ENCODE measurements at places on chromosomes 16 and 17.

DNA sequence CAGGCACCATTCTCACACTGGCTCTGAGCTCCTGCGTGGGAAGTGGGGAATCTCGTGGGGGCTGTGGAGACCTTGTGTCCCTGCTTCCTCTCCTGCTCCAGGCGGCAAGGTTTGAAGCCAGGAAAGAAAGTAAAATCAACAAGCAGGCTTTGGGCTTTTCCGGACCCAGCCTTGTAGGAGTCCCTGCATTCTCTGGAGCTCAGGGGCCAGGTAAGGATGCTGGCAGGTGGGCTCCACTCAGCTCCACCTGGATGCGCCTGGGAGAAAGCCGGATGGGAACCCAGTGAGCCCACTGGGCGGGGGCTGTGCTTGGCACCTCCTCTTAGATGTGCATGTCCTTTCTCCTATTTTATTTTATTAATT, 362.5 kb downstream of the SEC14L1 start:
- no peak for DNase-seq

- no peak for DNase-seq
Observed at GRCh38 chr16:85293904-85294642, 181.8 kb upstream of the CIBAR2 start.

DNA sequence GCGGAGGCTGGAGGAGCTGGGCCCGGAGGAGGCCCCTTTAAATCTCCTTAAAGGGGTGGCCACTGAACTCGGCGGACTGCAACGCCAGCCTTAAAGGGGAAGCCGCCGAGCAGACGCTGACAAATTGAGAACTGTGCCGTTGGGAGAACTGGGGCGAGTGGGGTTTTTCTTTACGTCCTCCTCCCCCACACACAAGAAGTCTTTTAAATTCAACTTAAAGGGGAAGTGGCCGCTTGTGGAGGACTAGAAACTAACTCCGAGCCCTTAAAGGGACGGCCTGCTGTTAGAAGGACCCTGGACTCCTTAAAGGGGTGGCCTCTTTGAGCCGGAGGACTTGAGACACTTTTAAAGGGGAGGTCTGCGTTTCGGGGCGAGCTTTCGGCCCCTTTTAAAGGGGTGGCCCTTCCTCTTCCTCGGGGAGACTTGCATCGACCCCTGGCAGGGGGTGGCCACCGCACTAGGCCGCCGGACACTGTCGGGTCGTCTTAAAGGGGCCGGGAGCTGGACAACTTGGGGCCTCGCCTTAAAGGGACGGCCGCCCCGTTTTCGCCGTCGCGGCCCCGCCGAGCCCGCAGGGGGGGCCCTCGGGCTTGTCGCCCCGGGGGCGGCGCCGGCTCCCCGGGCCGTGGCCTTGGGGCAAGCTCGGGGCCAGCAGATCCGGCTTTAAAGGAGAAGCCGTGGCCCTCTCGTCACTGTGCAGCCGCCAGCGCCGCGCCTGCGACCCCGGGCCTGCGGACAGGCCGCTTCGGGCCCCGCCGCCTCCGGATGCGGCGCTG, 688 bp downstream of the FBRS start:
- DNase-seq: peak; percentile 92

DNA sequence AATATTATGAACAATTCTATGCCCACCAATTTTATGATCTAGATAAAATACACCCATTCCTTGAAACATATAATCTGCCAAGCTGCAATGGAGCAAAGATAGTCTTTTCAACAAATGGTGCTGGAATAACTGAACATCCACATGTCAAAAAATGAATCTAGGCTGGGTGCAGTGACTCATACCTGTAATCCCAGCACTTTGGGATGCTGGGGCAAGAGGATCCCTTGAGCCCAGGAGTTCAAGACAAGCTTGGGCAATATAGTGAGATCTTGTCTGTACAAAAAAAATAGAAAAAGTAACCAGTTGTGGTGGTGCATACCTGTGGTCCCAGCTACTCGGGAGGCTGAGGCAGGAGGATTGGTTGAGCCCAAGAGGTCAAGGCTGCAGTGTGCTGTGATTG, 92.5 kb downstream of the N4BP1 start:
- no peak for DNase-seq

DNA sequence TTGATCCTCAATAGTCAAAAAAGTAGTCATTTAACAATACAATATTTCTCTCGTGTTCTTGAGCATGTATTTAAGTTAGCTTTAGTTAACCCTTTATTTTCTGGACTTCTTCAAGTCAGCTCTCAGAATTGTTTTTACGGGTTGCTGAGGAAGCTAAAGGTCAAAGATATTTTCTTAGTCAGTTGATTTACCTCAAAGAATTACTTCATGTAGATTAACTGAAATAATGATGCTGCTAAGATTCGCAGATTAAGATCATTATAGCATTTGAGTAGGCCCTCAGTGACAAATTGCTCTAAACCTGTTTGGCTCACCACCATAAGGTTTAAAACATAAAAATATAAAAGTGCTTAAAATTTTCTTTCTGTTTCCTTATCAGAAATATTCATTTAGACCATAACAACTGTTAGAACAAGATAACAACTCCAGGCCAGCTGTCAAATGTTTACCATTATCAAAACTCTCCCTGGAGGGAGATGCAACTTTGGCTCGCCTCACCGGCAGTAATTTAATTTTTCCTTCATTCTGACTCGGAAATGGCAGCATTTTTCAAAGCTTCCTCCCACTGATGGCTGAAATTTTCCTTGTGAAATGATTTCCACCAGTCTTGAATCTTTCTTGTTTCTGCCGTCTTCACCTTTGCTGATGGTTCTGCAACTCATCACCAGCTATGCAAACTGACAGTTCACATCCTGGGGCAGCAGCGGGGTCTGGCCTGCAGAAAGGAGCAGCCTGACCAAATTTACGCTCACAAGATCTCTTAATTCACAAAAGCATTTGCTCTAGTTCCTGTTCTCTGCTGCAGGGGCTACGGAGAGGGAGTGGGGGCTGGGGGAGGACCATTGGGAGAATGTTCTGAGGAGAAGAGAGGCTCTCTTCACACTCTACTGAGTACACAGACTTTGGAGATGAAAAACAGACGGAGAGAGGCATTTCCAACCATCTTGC, 254.8 kb upstream of the TBX2 start:
- no peak for DNase-seq

GRCh38 chr16:27290562-27290961, 22.0 kb upstream of the NSMCE1 start:
- DNase-seq: no peak

DNA sequence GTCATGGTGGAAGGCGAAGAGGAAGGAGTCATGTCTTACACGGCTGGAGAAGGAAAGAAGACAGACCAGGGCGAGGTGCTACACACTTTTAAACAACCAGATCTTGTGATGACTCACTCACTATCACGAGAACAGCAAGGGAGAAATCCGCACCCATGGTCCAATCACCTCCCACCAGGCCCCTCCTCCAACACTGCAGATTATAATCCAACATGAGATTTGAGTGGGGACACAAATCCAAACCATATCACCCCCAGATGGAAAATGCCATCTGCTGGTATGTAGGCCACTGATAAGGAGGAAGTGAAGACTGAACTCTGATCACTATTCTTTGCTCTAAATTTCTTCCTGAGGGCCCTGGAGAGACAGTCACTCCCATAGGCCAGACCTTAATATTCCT, 7.5 kb upstream of the ITGAX start:
- DNase-seq: no peak

DNA sequence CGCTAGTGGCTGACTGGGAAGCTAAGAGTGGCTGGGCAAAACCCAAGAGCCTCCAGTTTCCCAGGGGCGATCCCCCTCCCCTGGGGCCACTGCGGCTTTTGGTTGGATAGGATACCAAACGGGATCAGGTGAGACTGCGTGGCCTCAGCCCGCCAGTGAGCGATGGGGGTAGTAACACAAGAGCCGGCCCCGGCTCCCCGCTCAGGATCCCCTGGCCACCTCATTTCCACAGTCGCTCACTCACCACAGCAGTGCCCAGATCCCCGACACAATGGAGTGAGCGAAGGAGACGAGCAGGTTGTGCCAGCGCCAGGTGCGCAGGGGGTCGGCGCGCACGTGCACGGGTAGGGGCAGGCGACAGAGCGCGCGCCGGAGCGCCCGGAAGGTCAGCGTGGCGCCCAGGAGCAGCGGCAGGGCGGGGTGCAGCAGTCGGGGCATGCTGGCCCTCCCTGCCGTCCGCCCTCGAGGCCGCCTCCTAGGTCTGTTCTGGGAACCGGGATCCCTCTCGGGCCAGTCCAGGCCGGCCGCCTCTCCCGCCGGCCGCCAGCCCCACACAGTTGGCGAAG, 290 bp downstream of the TLCD1 start:
- DNase-seq: peak; percentile 59

DNA sequence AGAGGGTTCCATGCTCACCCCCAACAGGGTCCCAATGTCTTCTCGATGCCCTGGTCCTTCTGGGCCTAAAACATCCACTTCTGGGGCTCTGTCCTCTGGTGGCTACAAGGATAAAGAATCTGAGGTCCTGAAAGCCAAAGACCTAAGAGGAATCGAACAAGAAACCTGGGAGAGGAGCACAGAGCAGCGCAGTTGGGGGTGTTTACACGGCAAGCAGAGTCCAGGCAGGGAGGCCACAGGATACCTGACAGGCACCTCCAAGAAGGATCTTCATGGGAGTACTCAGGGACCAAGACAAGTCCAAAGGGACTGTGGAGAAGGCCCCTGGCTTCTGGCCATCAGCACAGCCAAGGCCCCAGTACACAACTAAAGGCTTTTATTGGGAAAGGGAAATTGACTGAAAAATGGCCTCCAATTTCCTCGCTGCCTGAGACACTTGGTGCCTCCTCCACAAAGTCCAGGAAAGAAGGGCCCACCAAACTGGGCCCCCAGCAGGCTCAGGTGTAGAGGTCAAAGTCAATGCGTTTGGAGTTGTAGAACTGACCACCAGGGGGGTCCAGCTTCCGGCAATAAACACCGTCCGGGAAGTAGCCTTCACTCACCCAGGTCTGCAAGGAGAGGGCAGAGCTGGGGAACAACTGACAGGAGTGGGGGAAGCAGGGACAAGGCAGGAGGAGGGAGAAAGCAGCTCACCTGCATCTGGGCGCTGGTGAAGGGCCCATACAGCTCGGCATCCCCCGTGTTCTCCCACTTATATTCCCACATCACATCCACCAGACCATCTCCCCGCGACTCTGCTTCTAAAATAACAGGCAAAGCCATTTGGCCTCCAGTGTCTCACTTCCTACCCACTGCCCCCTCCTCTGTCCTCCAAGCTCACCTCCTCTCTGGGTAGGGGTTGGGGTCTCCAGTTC, 2.4 kb downstream of the CD2BP2 start:
- no peak for DNase-seq

DNA sequence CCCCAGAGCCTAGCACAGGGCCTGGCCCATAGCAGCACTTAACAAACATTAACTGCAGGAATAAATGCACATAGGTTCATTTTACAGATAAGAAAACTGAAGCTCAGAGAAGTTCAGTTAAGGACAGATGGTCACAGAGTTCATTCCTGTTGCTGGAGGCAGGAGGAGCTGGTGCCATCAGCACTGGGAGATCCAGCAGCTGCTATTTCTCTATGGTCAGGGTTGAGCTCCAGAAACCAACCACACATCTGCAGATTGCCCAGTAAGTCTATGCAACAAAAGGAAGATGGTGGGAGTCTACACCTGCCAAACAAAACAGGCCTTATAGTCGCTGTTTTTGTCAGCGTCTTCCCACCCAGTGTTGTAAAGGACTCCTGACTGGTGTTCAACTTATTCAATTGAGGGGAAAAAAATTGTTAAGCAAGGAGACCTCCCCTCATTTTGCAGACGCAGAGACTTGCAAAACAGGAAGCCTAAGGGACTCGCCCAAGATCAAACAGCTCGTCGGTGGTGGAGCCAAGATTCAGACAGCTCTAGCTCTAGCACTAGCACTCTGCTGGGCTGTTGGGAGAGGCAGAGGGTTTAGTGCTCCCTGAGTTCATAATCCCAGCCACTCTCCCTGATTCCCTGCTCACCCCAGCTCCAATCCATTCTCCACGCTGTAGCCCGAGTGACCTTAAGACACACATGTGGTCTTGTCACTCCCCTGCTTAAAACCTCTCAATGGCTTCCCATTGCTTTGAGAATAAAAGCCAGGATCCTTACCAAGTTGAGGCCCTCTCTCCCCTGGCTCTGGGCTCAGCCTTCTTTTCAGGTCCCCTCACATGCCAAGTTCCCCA, 9.0 kb downstream of the NOG start:
- DNase-seq: no peak

GRCh38 chr17:19364699-19365498, 2.4 kb upstream of the B9D1 start:
- DNase-seq: no peak

DNA sequence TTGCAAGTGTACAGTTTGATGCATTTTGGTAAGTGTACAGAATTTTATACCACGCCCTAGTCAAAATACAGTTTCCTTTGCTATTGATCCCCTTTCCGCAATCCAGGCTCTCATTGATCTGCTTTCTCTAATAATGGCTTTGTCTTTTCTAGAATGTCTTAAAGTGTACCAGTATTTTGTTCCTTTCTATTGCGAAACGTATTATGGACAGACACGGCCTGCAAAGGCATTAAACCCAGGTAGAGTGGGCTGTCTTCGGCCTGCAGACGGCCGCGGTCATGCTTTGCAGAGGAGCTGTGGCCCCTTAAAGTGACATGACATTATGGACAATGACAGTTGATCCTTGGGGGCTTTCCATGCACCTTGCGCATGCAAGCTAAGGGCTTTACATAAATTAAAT, 15.9 kb upstream of the HSBP1 start:
- DNase-seq: no peak

DNA sequence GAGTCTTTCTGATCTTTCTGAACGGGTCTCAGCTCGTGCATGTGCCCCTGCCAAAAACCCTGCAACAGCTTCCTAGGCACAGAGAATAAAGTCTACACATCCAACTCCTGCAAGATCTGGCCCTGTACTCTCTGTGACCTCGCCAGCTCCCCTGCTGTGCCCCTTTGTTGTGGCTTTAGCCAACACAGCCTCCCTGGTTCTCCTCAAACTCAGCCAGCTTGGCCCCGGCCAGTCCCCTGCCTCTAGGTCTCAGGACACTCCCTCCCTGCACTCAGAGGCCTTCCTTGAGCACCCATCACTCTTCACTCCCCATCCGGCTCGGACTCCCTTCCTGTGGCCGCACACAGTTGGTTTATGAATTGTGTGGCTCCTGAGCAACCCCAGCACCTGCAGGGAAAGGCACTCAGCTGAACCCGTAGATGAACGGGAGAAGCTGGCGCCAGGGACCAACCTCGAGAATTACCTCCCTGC, 1.4 kb downstream of the CEP131 start:
- DNase-seq: no peak

GRCh38 chr17:72439893-72440502, 319.2 kb downstream of the SOX9 start:
- DNase-seq: no peak

DNA sequence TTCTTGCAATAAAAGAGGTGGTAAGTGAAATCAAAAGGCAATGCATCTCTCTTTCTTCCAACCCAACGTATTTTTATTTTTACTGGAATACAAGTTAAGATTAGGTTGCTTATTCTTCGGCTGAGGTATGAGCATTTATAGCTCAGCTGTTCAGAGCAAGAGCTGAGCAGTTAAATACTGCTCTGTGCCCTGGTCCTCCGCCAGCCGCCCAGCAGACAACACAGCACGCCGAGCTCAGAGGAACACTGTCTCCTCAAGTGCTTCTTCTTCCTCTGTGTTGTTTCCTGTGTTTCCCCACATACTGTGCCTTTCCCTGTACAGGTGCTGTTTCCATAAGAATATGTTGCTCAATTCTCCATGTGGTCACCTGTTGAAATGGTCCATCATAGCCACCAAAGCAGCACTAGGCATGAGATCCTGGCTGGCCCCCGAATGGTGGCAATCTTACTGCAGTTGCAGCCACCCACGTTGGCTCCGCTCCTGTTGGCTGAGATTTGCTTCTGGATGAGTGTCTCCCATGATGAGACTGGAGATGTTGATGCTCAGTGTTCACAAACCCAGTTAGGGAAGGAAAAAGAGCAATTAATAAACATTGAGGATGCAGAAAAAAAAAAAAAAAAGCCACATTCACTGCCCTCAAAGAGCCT, 515.3 kb downstream of the GRIN2A start:
- no peak for DNase-seq

GRCh38 chr16:28845293-28845692, 855 bp downstream of the TUFM start:
- DNase-seq: no peak

Measured in stimulated activated CD8-positive, alpha-beta memory T cell treated with anti-CD3 and anti-CD28 coated beads, Interleukin-7, amount 100 ng/mL, for 48 hours (primary cell).